ENCODE measurements at places on chromosomes 7 and 10.

DNA sequence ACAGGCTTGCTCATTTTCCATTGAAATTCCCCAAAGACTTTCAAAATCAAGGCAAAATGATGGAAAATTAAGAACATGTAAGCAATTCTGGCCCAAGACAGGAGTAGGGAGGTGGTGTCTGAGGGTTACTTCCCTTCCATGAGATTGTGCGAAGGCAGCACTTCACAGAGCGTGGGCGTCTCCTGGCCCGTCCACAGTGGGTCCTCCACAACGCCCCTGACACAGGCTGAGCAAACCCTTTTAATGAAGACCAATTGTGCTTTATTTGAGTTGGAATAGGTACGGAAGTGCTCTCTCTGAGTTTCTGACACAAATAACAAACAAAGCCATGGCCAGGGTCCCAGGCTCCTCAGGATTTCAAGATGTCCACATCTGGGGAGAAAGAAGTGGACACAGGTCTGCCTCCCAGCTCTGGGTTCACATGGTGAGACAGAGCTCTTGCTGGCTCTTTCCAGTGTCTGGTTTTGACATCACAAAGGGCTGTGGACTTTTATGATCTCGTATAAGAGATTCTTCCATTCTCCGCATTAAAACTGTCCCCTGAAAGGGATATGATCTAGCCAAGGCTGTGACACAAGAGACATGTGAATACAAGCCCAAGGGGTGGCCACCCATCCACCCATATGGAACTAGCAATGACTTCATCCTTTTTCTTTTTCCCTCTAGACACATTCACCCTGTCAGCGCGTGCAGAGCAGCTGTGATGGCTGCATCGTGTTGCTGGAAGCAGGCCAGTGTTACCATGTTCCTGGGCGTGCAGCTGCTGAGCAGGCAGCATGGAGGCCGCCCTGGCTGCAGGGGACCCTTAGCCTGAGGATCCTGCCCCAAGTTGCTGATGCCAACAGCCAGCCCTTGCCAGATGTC is 145.6 kb downstream of the ADAM12 start:
- DNase-seq: no peak

- DNase-seq: no peak
Measured at GRCh38 chr7:2116989-2117591, 115.7 kb downstream of the MAD1L1 start.

GRCh38 chr10:78455236-78455635 is 421.6 kb downstream of the RPS24 start:
- no peak for DNase-seq

- no peak for DNase-seq
Measured at GRCh38 chr10:131762789-131763696, 137.8 kb upstream of the PPP2R2D start.

- DNase-seq: no peak
Measured at GRCh38 chr10:80485946-80486764, 32.0 kb downstream of the TSPAN14 start.

- no peak for DNase-seq
Measured at GRCh38 chr7:157392256-157393037, 55.6 kb downstream of the DNAJB6 start.

GRCh38 chr7:2510130-2510776 is 9.3 kb upstream of the LFNG start:
- DNase-seq: no peak

GRCh38 chr7:6288270-6288860 is 15.9 kb upstream of the CYTH3 start:
- no peak for DNase-seq

- DNase-seq: no peak
Measured at GRCh38 chr7:14170872-14171271, 181.4 kb upstream of the ETV1 start.

DNA sequence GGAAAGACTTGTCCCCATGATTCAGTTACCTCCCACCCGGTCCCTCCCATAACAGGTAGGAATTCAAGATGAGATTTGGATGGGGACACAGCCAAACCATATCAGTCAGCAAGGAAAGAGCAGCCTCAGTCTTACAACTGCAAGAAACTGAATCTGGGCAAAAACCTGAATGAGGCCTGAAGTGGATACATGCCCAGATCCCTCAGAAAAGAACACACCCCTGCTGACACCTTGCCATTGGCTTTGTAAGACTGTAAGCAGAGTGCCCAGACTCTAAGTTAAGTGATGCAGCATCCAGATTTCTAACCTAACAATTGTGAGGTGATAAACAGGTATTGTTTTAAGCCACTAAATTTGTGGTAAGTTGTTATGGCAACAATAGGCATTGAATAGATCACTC is 670.8 kb downstream of the SORCS1 start:
- DNase-seq: no peak

DNA sequence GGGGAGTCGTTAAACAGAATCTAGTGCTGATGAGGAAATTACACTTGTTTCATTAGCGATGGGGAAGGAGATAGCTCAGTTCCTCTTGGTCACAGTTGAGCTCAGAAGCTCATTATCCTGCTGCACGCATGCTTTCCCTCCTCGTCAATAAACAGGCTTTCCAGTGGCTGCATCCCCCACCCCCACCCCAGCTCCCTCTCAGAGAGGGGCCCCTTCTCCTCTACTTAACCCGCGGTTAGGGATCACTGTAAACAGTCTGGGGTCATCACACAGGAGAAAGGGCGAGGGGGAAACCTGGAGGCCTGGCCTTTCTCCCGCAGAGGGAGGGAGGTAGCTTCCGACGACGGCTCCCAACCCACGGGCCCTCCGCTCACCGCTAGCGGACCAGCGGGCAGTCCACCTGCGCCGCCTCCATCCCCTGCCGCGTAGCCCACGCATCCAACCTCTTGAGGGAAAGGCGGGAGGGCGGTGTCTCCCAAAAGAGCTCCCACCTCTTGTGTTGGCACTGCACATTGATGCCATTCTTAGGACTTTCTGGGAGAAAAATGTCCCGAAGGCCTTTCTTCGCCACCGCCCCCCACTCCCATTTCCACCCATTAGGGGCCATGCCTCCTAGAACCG is 80.8 kb downstream of the PAX2 start:
- DNase-seq: no peak

DNA sequence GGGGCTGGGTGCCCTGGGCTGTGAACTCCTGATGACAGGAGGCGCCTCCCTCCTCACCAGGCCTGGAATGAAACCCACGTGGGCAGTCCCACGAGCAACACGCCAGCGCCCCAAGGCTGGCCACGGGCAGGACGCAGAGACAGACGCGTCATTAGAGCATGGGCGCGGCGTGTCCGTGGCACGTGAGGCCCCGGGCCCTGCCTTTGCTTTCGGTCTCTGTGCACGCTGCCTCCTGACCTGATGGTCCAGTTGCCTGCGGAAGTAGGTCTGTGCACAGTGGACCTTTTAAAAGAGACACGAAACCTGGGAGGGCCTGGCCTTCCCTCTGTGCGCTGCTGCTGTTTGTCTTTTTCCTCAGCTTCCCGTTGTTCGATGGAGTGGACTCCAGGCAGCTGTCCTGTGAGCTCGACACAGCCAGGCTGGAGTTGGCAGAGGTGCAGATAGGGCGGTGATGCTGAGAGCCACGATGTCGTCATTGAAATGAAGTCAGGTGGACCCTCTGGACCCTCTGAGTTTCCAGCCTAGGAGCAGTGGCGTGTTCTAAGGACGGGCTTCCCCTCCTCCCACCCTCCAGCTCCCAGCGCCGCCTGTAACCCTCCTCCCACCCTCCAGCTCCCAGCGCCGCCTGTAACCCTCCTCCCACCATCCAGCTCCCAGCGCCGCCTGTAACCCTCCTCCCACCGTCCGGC is 40.1 kb upstream of the CFAP46 start:
- no peak for DNase-seq

- no peak for DNase-seq
Measured at GRCh38 chr10:69359148-69359547, 57.6 kb downstream of the TACR2 start.

DNA sequence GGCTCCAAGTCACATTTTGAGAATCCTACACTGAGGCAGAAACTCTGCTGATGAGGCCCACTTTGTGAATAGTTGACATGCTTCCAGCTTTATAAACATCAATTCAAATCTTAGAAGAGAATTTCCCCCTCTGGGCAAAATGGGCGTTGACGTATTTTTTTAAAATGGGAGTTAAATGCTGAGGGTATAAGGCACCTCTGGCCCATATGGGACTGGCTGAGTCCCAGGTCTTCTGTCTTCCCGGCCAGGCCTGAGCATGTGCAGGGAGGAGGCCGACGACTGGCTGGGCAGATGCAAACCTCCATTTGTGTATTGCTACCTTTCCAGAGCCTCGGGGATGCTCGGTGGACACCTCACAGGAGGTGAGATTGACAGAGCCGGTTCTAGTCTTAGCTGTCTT is 37.7 kb downstream of the BUB3 start:
- DNase-seq: no peak

- no peak for DNase-seq
Measured at GRCh38 chr10:24824536-24824935, 100.8 kb upstream of the ARHGAP21 start.

GRCh38 chr10:72258617-72259016 is 15.1 kb upstream of the DDIT4 start:
- no peak for DNase-seq

- no peak for DNase-seq
Measured at GRCh38 chr10:51462076-51462779, 237.2 kb downstream of the CSTF2T start.

- no peak for DNase-seq
Measured at GRCh38 chr7:22193450-22193983, 163.4 kb downstream of the RAPGEF5 start.

DNA sequence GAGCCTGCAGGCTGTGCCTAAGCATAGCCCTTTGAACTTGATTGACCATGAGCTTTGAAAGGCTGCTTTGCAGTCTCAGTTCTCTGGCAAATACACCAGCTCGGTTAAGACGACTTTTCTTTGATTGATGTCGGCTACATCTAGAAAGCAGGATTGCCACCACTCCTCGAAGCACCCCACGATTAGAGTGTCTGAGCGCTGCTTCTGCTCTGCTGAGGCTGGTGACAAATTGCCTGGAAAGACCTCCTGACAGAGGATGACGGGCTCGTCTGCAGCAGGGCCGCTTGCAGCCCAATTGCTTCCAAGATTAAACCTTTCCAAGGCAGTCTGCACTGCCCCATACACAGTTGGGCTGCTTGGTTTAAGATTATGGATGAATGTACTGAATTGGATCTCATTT is 182.0 kb downstream of the CUX1 start:
- no peak for DNase-seq

DNA sequence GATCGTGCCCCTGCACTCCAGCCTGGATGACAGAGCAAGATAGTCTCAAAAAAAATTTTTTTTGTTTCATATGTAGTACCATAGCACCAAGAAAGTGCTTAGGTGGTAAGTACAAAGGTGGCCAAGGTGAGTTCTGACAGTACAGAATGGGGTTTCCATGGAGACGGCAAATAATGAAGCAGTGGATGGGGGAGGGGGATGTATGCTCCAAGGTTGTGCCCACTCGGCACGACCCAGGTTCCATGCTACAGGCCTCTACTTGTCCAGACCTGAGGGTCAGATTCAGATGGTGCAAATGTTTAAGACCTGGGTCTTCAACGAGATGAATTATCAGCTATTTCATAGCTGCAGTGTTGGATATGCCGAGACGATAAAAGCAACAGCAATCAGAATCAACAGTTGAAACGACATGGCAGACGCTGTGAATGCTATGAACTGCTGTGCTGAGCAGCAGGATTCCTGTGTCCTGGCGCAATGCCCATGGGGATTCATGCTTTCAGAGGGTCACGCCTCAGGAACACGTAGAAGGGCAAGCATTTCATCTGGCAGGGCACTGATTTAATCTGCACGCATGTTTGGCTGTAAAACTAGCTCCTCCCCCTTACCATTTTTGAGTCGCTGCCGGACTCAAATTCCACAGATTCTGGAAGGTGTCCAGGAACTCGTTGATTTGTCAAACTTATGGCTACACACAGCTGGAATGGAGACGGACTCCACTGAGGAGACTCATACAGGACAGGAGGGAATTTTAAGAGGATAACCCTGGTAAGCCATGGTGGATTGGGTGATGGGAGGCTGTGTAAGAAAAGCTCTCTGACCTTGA is 256.5 kb downstream of the FRMD4A start:
- DNase-seq: no peak

DNA sequence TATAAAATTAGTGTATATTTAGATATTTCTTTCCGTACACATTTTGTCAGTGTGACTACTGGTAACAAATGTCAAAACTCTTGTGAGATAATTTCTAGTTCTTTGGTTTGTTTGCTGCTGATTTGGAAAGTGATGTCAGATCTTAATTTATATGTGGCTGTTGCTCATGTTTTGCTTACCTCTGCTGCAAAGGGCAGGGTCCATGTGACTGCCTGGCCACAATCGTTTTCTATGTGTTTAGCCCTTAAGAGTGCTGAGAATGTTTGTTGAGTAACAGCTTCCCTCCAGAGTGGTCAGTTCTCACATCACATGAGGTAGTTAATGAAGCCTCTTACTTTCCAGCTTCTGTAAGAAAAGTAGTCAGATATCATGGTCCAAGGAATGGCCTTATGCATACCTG is 4.2 kb downstream of the NRBF2 start:
- no peak for DNase-seq

DNA sequence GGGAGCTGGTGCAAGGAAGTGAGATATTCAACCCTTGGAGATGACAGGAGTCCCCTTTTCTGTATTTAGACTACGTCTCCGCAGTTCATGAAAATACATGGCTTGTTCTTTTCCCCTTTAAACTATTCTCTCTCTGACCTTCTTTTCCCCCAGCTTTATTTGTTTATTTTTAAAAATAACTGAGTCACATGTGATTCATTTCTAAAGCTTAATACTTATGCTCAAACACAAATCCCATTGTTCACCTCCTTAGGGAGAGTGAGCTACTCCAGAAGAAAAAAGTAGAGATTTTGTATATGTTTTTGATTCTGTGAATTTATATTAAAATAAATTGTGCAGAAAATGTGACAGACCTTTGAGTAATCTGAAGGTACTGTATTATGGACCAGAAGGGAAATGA is 35.9 kb upstream of the FZD1 start:
- no peak for DNase-seq

- no peak for DNase-seq
Measured at GRCh38 chr7:147235645-147236382, 1119.2 kb downstream of the CNTNAP2 start.

DNA sequence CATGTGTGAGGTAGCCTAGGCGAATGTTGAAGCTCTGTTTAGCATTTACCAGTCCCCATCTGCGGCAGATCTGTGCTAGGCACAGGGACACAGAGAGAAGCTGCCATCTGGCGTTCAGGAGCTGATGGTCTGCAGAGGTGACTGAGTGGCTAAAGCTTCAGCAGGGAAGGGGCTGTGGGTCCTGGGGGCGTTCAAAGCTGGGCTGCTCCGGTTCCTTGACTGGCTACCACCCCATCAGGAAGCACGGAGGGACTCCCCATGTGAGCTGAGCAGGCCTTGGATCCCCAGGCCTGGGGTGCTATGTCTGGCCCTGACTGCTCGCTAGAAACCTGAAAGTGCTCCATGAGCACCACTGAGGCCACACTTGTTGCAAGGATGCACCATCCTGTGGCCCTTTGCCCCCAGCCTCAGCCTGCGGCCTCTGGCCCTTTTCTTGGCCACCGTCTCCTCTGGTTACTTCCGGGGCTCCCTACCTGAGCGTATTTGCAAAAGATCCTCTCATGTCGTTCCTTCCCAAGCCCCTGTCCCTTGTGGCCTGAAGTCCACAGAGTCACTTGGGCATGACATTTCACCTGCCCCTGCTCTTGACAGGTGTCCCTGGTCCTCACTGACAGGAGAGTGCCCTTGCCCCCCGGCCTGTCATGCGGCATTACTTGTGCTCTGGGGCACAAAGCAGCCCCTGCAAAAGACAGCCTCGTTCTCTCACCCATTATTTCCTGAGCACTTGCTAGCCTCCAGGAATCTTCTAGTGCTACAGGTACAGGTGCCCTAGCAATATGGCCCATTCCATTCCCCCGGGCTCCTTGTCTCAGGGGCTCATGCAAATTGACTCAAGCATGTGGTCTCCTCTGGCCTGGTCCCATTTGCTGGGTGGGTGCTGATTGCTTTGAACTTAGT is 108.1 kb downstream of the GLRX3 start:
- no peak for DNase-seq

- no peak for DNase-seq
Measured at GRCh38 chr7:7237201-7237977, 55.0 kb downstream of the C1GALT1 start.
